Thymus (tissue), 14 donors: ENCODE measurements at places on chromosomes 3 and 15. TPM values are rescaled to one million over a fixed set of nuclear protein-coding genes. Genes with fewer than 3 reads are reported as not detected.

Gene LXN
- polyA plus RNA-seq = 16.5 TPM

Gene PLA2G4D
- polyA plus RNA-seq = 2.7 TPM

Gene POPDC2
- 8.4 TPM for polyA plus RNA-seq

Gene MKRN2OS
- 0.78 TPM for polyA plus RNA-seq

Gene SIAH2
- 22.4 TPM for polyA plus RNA-seq

Gene PPP1R14D
- polyA plus RNA-seq = 1.2 TPM

Gene GOLGA6A
- 0.09 TPM for polyA plus RNA-seq
